Glomerular endothelial cell (primary cell): ENCODE measurements at places on chromosomes 1 and 21. TPM values are rescaled to one million over a fixed set of nuclear protein-coding genes. Genes with fewer than 3 reads are reported as not detected.

GRCh38 chr1:47030170-47030805, 6.8 kb downstream of the CYP4X1 start:
- DNase-seq, result no peak

- DNase-seq, result peak; percentile 16
These were observed 167.7 kb downstream of the RUNX1 start for GRCh38 chr21:34881421-34881820.

GRCh38 chr1:221203224-221204054, 324.2 kb downstream of the HLX start:
- DNase-seq, result peak; percentile 37

DNA sequence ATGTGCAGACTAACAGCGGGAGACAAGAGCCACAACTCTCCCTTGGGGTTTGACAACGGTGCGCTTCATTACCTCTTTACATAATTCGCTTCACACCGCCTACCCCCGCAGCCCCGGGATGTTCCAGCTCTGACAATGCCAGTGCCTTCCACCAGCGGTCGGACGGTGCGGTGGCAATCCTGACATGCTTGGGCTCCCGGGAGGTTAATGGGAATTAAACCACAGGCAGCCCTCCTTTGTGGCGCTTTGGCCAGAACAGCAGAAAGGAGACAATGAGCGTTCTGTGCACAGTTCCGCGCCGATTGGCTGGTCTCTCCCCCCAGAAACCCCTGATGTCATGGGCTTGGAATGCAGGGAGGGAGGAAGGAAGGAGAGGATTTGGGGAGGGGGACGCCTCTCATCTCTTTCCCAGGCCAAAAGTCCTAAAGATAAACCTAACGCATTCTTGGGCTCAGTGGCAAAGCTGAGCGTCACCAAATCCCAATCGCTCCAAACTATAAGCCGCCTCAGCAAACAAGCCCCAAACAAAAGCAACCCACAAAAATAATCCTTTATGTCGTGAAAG, 1.3 kb downstream of the CNN3 start:
- DNase-seq, result peak; percentile 34

PHGDH gene
- 10.6 and 26.4 TPM in 2 replicates for total RNA-seq

GRCh38 chr1:204503913-204504519, 9.4 kb upstream of the PIK3C2B start:
- DNase-seq, result no peak
